ENCODE measurements at places on chromosomes 16 and 17.

DNA sequence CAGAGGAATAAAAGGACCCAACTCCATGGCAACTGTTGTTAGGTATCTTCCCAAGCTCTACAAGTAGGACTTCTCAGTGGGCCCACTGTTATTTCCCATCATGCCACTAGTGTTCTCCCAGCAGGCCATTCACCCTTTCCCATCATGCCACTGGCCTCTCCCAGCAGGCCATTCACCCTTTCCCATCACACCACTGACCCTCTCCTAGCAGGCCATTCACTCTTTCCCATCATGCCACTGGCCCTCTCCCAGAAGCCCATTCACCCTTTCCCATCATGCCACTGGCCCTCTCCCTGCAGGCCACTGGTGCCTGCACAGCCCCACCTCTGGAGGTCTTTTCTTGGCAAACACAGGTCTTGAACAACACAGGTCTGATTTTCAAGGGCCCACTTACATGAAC is 36.3 kb downstream of the IFT140 start:
- DNase-seq, result no peak

DNA sequence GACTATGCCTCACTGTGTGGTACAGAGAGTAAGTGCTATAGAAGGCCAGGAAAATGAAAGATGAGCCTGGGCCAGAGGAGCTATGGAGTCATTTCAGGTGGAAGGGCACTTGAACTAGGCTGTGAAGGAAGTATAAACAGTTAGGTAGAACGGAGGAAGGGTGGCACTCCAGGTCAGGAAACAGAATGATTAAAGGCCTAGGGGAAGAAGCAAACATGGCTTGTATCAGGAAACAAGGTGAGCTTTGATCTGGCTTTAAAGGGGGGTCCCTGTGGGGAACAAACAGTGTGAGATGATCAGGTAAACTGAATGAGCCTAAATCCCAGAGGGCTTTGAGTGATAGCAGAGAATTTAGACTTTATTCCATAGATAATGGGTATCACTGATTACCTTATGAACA is 16.9 kb downstream of the MAP3K3 start:
- no peak for DNase-seq

GRCh38 chr16:27321013-27321915 is 7.5 kb downstream of the IL4R start:
- no peak for DNase-seq

- no peak for DNase-seq
Measured at GRCh38 chr17:31499771-31500554, 108.5 kb downstream of the RAB11FIP4 start.

DNA sequence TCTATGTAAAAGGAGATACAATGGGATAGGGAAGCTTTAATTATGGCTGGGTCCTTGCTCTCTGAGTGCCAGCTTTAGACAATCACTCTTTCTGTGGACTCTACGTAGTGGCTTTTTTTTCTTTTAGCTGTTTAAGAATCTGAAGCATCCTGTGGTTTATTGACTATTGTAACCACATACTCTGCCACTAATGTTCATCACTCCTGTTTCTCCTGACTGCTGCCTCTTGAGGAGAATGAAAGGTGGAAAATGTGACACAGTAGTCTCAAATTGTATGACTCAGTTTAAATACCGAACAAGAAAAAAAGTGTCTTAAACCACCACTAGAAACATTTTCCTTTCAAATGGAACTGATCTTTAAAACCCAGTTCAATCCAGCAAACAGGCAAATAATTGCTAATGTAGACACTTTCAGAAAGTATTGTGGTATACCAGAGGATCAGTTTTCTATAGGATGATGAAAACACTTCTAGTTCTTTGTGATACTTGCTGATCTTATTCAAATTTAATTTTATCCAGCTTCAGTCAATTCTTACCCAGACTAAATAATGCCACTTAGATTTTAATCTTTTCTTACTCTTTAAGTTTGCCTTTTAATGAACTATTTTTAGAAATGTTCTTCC is 302.7 kb upstream of the PMFBP1 start:
- no peak for DNase-seq

GRCh38 chr17:10727192-10727591 is 2.6 kb downstream of the TMEM220 start:
- no peak for DNase-seq

DNA sequence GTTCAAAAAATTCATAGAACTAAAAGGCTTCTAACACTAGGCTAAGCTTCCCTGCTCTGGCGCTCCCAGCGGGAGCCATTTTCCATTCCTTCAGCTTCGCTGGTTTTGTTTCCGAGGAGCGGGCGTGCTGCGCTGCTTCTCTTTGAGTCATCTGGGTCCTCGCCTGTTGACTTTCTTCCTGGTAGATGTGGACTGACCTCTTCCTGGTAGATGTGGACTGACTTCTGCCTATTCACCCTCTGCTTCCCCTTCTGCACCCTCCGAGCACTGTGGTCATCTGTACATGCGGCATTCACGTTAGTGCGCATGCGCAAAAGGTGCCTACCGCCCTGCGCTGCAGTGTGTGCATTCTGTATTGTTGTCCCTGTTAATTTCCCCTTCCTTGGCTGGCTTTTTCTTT is 40.8 kb upstream of the SEC14L1 start:
- DNase-seq, result no peak

- no peak for DNase-seq
Measured at GRCh38 chr17:29653995-29654714, 31.4 kb upstream of the CORO6 start.

GRCh38 chr17:41343029-41343428 is 7.6 kb downstream of the KRT33A start:
- DNase-seq, result no peak

DNA sequence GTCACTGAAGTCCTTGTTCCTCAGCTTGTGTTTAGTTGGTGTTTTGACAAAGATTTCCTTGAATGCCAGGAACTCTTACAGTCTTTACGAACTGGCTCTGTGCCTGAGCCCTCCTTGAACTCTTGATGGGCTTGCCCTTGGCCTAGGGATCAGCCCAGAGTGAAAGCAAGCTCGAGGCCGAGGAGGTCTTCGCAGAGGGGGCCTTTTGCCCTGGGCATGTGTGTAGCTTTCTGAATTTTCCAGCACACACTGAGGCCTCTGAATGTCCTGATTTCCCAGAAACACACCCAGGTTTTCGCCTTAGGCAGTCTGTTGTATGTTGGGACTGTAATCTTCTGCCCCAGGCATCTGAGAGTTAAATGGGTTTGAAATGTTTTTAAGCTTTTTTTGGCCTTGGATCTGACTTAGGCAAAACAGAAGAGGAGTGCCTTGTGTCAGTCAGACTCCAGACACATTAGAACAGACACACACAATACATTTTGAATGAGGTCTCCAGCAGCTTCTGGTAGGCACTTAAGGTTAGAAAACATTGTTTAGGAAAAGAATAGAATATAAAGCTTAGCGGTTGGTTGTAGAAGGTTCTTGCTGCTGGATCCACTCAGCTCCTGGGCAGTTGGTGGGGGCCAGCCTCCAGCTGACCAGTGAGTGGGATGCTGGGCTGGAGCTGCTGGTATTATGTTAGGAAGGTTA is 17.1 kb downstream of the FOXK2 start:
- DNase-seq, result no peak

DNA sequence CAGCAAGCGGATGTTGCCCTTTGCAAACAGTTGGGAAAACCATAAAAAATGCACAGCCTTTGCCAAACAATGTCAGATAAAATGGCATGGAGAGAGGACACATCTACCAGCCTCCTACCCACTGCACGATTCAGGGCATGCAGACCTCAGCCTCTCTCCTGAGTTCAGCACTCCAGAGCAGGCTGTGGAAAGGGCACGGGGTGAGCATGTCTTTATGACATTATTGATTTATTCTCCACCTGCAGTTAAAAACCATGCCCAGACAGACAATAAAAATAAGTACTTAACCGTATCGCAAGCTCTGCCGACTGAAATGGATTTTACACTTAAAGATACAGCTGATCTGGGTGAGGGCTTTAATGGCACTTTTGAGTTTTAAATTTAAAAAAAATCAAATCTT is 127.1 kb downstream of the MAF start:
- no peak for DNase-seq

- no peak for DNase-seq
Measured at GRCh38 chr17:79156463-79157095, 82.0 kb downstream of the ENGASE start.

DNA sequence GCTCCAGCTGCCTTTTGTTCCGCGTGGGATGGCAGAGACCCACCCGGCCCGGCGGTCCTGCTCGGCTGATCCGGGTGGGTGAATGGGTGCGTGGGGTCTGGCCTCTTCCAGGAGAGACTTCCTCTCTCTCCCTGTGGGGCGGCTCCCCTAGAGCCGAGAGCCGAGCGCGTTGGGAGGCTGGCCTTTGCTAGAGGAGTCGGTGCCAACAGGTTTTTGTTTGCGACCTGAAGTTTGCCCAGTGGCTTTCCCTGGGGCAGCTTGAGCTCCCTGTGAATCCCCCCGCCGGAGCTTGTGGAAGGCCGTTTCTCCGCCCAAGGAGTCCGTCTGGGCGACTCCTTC is 970 bp downstream of the EPN2 start:
- DNase-seq, result no peak

- DNase-seq, result no peak
Measured at GRCh38 chr16:88064889-88065746, 113.9 kb downstream of the BANP start.

DNA sequence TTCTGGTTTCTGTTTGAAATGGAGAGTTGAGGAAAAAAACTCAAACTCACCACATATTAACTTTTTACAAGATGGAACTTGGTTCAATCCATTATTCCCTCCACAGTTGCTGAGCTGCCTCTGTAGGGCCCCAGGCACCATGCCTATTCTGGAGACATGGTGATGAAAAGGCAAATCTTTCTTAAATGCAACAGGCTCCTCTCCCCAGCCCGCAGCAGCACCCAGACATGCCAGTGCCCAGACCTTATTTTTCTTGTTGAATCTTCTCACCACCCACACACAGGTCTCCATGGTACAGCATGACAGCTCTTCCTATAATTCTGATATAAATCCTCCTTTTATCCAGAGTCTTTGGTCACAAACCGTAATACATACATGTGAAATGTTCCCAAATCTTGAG is 7.6 kb downstream of the CYTH1 start:
- no peak for DNase-seq

GRCh38 chr16:11090232-11090631 is 145.9 kb downstream of the CLEC16A start:
- DNase-seq, result no peak

GRCh38 chr16:273547-274421 is 2.0 kb downstream of the RGS11 start:
- no peak for DNase-seq

DNA sequence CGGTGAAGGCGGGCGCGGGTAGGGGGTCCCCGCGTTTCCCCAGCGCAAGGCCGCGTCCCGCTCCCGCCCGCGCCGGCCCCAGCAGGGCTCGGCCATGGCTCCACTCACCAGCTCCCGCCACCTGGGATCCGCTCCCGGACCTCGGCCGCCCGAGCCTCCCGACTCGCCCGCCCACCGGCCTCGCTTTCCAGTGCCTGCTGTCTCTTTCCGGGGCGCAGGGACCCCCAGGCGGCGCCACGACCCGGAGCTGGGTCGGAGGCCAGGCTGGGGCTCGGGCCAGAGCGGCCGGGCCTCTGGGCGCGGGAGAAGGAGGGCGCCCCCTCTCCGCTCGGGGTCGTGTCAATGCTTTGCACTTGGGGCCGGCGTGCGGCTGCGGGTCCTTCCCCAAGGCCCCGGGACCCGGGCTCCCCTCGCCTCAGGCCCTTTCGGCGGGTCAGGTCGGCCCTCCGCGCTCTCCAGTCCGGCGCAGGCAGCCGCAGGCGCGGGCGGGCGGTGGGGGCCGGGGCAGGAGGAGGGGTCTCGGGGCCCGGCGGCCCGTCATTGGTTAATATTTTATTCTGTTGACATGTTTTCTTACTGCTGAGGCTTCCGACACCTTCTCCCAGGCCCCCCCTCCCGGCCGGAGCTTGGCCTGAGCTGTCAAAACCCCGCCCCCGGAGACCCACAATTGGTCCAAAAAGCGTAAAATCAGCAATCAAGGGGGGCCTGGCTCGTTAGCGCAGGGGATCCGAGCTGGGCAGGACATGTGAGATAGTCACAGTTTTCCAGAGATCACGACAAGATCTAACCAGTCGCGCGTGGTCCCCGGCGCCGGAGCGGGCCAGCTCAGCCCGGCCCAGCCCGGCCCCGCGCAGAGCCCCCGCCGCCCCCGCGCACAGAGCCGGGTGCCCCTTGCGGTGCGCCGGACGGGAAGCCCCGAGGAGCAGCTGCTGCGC is at the start of gene TBX2:
Gene TBX2, plus strand, starts transcription at position 713 of the 935 bp plus-strand sequence. CDS start 334 bp downstream, outside the sequence.
- DNase-seq, result no peak

- DNase-seq, result no peak
Measured at GRCh38 chr17:66676421-66676820, 158.5 kb upstream of the CACNG5 start.

GRCh38 chr17:65109990-65110680 is 27.0 kb upstream of the RGS9 start:
- no peak for DNase-seq

- no peak for DNase-seq
Measured at GRCh38 chr17:1919201-1919600, 89.4 kb downstream of the RPA1 start.

DNA sequence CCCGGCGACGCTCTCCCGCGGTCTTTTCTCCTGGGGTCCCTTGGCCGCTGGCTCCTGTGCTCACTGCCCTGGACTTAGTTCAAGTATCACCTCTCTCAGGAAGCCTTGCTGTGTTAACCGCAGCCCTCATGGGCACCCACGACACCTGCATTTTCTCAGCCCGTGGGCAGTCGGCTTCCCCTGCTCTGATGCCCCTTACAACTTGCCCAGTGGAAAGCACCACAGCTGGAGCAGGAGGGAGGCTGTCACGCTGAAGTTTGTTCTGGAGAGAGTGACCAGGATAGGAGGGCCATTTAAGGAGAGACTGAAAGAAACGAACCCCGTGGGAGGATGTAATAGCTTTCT is 395 bp downstream of the STXBP4 start:
- DNase-seq, result peak; percentile 9

DNA sequence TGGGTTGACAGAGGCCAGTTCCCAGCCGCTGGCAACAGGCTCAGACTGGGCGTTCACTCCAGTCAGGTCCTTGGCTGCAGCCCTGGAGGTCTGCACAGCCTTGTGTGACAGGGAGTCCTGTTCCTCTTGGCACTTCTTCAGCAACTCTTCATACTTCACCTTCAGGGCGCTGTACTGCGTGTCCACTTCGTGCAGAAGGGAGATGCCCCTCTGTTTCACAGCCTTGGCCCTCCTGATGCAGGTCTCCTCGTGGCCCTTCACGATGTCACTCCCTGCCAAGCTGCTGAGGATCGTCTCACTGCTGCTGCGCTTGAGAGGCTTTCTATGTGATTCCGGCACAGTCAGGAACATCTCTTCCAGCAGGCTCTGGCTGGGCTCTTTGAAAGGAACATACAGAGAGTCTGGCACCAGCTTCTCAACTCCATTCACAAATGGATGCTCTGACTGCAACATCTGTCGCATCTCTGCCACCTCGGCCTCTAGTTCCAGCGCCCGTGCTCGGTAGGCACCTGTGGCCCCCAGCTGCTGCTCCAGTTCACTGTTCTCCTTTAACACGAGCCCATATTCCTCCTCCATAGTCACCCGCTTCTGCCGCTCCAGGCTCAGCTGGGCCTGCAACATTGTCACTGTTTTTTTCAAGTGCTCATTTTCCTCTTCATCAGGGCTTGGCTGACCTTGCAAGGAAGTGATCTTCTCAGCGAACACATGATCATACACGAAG is 27.2 kb downstream of the CDR2 start:
- no peak for DNase-seq

- no peak for DNase-seq
Measured at GRCh38 chr16:4601036-4601863, 13.4 kb downstream of the UBALD1 start.
